ENCODE measurements at places on chromosomes 12 and 14. TPM values are rescaled to one million over a fixed set of nuclear protein-coding genes. Genes with fewer than 3 reads are reported as not detected.

NPFF gene
- not detected for total RNA-seq

CELA1 gene
- total RNA-seq: 0.79 TPM

NEUROD4 gene
- not detected for total RNA-seq

TSPAN19 gene
- total RNA-seq: not detected

PKP2 gene
- not detected for total RNA-seq

KRT7 gene
- total RNA-seq: not detected

ART4 gene
- not detected for total RNA-seq

RIN3 gene
- total RNA-seq: 82.7 TPM

NKX2-1 gene
- total RNA-seq: not detected

LRTM2 gene
- total RNA-seq: not detected

TMEM52B gene
- not detected for total RNA-seq

TC2N gene
- total RNA-seq: 132 TPM

KLRC2 gene
- 2.8 TPM for total RNA-seq

BBOF1 gene
- 2.9 TPM for total RNA-seq

AQP6 gene
- not detected for total RNA-seq
